A549 treated with Mapracorat at 1 μM for 4 hours (cell line): ENCODE measurements at places on chromosomes 7 and 10. TPM values are rescaled to one million over a fixed set of nuclear protein-coding genes. Genes with fewer than 3 reads are reported as not detected.

RFC2 gene
- 53.3 to 64.9 TPM (median 54.5 TPM) in 5 replicates for total RNA-seq

ZNF853 gene
- total RNA-seq: 2.0 to 3.2 TPM (median 2.5 TPM) in 5 replicates

VIPR2 gene
- total RNA-seq: not detected in 5 replicates

WDR86 gene
- 0.11 to 0.39 TPM (median 0.22 TPM) in 5 replicates for total RNA-seq

BEND7 gene
- total RNA-seq: 7.3 to 10.7 TPM (median 10.4 TPM) in 5 replicates

AGBL3 gene
- 0.59 to 1.9 TPM (median 1.5 TPM) in 5 replicates for total RNA-seq

TEX47 gene
- total RNA-seq: not detected in 5 replicates

PTF1A gene
- total RNA-seq: not detected in 5 replicates
